ENCODE measurements at places on chromosomes 3 and 15.

GRCh38 chr3:108017587-108017986 lies 73.2 kb downstream of the CD47 start:
- no peak for DNase-seq

DNA sequence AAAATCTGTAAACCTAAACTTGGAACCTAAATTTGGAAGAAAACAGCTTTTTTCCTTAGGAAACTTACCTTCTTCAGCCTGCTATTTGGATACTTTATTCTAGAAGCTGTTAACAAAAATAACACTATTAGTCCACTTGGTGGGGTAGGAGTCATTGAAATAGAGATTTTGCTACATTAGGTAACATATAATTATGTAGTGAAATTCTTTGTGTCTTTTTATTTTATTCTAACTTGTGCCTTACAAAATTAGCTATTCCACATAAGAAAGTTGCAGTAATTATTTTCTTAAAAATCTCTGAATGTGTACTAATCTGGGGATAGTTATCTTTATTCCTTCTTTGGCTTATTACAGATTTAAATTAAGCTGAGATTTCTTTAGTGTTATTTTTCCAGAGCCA lies 360.4 kb upstream of the ROBO2 start:
- no peak for DNase-seq

GRCh38 chr15:41653760-41654159 lies 6.4 kb upstream of the MGA start:
- no peak for DNase-seq

DNA sequence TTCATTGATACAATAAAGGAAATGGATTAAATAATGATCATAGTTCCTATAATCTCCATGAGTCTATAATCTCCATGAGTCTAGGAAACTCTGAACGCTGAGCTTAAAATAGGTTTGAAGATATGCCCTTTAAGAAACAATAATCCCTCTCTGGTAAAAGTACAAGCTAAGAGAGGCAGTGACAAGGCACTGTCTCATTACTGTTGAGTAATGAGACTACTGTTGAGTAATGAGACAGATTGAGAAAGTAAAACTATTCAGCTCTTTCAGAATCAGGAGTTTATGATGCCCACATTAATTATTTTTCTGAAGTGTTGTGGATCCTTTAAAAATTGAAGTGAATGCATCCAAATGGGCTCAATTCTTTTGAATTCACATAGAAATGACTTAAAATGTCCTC lies 235.5 kb upstream of the THRB start:
- DNase-seq, result no peak

DNA sequence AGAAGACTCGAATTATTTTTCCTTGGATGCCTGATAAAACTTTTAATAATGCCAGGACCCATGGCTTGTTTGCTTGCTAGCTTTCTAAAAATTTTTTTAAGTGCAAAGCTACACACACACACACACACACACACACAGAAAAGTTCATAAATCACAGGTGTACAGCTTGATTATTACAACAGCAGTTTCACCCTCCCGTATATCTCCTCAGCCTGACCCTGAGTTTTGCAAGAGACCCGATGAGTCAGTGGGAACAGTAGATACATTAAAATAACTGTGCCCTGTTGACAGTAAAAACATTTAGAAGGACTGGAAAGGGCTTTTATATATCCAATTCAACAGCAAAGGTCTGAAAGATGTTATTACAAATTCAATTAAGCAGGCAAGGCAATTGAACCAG lies 46.7 kb downstream of the EMC4 start:
- DNase-seq, result peak; percentile 66

DNA sequence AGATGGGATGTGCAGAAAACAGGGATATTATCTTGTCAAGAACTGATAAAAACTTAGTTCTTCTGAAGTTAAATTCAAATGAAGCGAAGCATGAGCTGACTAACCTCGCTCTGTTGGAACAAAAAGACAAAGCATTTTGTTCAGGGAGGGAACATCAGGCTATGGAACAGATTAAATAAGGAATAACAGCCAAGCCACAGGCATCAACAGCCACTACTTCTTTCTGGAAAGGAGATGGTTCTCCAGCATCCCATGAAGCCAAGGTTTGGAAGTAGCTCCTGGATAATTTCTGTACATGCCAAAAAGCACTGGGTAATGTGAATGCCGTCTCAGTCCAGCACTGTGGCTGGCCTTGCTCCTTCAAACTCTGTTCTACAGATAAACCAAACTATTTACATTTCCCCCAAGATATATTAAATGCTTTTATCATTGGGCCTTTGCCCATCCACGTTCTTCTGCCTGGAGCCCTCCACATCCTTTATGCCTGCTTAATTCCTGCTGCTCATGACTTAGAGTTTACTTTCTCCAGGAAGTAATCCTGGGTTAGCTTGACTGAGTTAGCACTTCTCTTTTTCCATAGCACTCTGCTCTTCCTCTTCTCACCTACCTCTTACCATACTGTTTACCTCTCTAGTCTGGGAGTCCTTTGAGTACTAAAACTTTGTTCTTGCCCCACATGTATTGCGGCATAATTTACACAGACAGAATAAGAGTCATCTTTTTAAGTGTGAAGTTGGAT lies 232.0 kb downstream of the CLSTN2 start:
- DNase-seq, result no peak

- no peak for DNase-seq
These were observed 65.3 kb downstream of the FAIM start for GRCh38 chr3:138673641-138674530.

Measured in AG20443 (cell line).